SJSA1 (cell line): ENCODE measurements at places on chromosomes 4 and X.

GRCh38 chr4:26120098-26120825 lies 200.6 kb upstream of the RBPJ start:
- 0 out of 2 replicates have a peak, but pooled peaks cover 5% of the 10 kb centered on the region for H3K4me1 ChIP-seq
- no peaks in the 10 kb centered on the region for H3K27me3 ChIP-seq
- no peaks in the 10 kb centered on the region for H3K36me3 ChIP-seq
- H3K4me3 ChIP-seq: no peak overlapping the region
- DNase-seq: no peak

DNA sequence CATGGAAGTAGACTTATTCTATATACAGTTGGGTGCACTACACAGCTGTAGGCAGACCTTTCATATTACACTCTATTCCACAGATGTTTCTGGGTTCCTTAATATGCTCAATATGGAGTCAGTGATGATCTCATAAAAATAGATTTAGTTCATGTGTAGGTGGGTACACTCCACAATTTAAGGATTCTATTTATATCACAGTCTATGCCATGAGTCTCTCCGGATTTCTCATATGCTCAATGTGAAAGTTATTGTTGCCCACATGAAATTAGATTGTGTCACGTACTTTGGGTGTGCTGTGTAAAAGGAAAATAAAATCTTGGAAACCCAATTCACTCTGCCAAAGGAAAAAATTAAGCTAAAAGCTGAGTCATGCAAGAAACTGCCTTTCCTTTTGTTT lies 32.5 kb upstream of the TASL start:
- no peaks in the 10 kb centered on the region for H3K27me3 ChIP-seq
- no peaks in the 10 kb centered on the region for H3K36me3 ChIP-seq
- H3K4me1 ChIP-seq: no peaks in the 10 kb centered on the region
- no peak overlapping the region for H3K27ac ChIP-seq

DNA sequence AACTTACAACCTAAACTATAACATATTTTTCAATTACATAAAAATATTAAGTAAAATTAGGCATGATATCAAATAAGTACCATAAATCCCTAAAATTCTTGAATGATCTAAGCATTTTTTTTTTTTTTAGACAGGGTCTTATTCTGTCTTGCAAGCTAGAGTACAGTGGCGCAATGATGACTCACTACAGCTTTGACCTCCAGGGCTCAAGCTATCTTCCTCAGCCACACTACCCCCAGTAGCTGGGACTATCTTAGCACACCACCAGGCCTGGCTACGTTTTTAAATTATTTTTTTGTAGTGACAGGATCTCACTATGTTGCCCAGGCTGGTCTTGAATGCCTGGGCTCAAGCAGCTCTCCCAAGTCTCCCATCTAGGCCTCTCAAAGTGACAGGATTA lies 1042.3 kb downstream of the FSTL5 start:
- H3K4me3 ChIP-seq: no peak overlapping the region
- no peaks in the 10 kb centered on the region for H3K27me3 ChIP-seq

DNA sequence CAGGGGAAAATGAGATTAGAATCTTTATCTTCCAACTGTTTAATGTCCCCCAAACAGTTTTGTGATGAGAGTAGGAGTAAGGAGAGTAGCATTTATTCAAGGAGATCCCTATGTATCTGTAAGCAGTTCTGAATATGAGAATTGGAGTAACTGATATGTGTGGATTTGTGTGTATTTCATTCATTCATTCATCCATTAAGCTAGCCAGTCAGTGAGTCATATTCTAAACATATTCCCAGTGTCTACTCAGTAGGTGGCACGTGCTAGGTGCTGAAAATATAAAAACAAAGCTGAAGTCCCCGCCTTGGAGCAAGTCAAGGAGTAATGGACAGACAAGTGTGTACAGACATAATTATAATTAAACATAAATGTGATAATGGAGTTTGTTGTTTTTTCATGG lies 12.4 kb upstream of the STX18 start:
- peaks cover 2% of the 10 kb centered on the region; the same call in 1 of the 2 replicates for H3K36me3 ChIP-seq
- no peak for DNase-seq
- H3K4me3 ChIP-seq: no peak overlapping the region
- no peaks in the 10 kb centered on the region for H3K27me3 ChIP-seq

GRCh38 chrX:131617182-131617581 lies 73.3 kb downstream of the OR13H1 start:
- H3K4me1 ChIP-seq: no peaks in the 10 kb centered on the region
- DNase-seq: no peak
- no peak overlapping the region for H3K4me3 ChIP-seq
- H3K36me3 ChIP-seq: no peaks in the 10 kb centered on the region
- H3K27ac ChIP-seq: no peak overlapping the region

DNA sequence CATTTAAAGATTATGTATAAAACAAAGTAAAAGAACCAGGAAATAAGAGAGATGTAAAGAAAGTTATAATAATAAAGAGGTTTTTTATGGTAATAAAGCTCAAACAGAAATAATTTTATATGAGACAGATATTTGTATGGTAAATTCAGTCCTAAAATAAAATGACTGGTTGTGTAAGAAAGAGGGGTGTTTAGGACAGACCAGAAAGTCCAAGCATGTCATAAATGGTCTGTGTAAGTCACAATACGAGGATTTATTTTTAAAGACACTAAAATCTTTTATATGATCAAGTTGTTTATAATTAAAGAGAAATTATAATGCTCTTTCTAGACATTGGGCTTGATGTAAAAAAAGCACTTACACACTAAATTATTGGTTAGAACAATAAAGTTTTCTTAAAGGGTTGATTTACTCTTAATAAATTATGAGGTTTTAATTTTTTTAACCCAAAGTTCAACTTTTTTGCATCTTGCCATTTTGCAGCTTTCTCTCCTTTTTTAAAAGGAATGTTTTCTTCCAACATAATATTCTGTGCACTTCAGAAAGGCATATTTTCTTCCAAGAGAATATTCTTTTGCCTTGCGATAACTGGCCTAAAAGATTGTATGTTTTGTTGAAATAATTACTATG lies 61.9 kb upstream of the TCEAL2 start:
- no peak for DNase-seq
- H3K36me3 ChIP-seq: no peaks in the 10 kb centered on the region

DNA sequence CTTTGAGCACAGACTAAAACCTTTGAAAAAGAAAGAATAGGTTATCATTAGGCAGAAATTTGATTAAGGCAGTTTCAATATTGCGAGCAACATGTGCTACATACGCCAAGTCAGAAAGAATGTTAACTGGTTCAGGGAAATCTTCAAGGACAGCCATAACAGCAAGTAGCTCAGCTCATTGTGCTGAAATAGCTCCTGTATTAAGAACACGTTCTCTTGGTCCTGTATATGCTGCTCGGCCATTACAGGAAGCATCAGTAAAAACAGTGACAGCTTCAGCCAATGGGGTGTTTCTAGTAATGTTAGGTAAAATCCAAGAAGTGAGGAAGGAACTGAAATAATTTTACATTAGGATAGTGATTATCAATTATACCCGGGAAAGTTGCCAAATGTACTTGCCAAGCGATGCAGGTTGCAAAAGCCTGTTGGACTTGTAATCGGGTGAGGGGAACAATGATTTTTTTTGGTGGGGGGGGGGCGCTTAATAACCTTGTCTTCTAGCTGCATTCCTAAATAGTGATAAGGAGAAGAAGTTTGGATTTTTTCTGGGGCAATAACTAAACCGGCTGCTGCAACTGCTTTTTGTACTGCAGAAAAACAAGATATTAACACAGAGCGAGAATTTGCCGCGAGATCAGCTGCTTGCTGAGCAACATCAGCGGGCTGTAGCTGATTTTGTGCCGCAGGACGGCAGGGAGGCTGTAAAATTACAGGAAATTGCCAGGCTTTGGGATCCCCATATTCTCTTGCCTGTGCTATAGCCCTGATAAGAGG lies 49.4 kb upstream of the RASSF6 start:
- H3K4me3 ChIP-seq: no peak overlapping the region
- no peaks in the 10 kb centered on the region for H3K27me3 ChIP-seq
- DNase-seq: no peak
- peaks cover 11% of the 10 kb centered on the region for H3K4me1 ChIP-seq
- no peaks in the 10 kb centered on the region for H3K36me3 ChIP-seq

DNA sequence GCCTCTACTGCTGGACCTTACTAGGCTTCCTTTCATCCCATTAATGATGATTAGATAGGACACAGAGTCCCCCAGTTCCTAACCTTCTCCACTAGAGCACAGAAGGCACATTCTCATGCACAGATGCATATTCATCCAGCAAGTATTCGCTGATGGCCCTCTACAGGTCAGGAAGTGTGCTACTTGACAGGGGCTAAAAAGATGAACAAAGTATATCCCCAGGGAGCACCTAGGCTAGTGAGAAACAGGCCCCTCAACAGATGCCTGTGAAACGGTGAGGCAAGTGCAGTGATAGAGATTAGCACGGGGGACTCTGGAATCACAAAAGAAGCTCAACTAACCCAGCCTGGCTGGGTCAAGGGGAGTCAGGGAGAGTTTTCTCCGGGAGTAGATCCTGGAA lies 95.8 kb downstream of the MGST2 start:
- H3K4me3 ChIP-seq: no peak overlapping the region
